ENCODE measurements at places on chromosomes 16 and 17.
A peak's percentile ranks its signal among the peaks of the same experiment; 100 is the strongest.

GRCh38 chr16:89922477-89922883 is 662 bp upstream of the TUBB3 start:
- DNase-seq = no peak

DNA sequence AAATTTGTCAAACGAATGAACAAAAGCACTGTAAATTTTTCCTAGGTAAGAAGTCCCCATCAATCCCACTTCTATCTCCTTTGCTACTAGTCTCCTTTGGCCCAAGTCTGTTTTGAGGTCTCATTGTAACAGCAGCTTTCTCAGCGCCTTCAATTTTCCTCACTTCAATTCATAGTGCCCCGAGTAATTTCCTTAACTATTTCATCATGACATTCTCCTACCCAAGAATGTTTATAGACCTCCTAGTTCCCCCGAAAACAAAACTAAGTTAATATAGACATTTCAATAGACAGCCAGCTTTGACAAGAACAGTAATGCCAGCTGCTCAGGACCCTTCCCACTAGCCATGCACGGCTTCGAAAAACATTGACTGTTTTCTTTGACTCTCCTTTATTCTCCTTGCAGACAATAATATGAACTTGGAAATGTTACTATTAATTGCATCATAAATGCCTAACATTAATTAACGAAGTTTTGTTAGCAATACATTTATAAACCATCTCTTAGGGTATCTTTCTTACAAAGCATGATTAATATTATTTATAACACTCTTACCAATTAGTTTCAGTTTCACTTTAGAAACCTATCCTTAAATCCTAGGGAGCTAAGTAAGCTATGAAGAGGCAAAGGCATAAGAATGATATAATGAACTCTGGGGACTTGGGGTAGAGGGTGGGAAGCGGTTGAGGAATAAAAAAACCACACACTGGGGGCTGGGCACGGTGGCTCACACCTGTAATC is 22.8 kb downstream of the GLG1 start:
- no peak for DNase-seq

DNA sequence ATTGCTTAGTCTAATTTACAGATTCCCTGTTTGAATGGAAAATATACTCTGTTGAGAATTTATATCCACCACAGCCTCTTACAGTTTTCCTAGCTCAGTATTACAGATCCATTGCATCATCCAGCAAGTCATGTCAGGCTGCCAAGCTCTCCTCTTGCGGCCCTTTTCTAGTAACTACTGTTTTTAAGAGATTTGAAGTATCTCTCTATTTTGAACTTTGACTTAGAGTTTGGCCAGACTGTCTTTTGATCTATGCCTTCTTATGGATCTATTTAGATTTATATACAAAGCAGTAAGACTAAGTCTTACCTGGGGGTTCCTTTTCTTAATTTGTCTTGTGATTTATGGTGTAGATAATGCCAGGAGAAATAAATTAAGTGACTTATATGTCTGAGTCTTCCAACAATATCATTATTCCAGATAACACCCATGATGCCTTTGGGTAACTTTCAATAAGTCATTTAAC is 53.1 kb upstream of the ABCC11 start:
- DNase-seq = no peak

- no peak for DNase-seq
These were observed 113.3 kb downstream of the CCT6B start for GRCh38 chr17:34847938-34848337.

GRCh38 chr17:38704606-38705522 is at the start of gene MLLT6:
Gene MLLT6 (plus strand): TSS chr17:38705273. CDS start chr17:38705633, 360 bp downstream.
- DNase-seq = peak; percentile 86

- no peak for DNase-seq
These were observed 132.1 kb downstream of the CDH13 start for GRCh38 chr16:82758904-82759303.

DNA sequence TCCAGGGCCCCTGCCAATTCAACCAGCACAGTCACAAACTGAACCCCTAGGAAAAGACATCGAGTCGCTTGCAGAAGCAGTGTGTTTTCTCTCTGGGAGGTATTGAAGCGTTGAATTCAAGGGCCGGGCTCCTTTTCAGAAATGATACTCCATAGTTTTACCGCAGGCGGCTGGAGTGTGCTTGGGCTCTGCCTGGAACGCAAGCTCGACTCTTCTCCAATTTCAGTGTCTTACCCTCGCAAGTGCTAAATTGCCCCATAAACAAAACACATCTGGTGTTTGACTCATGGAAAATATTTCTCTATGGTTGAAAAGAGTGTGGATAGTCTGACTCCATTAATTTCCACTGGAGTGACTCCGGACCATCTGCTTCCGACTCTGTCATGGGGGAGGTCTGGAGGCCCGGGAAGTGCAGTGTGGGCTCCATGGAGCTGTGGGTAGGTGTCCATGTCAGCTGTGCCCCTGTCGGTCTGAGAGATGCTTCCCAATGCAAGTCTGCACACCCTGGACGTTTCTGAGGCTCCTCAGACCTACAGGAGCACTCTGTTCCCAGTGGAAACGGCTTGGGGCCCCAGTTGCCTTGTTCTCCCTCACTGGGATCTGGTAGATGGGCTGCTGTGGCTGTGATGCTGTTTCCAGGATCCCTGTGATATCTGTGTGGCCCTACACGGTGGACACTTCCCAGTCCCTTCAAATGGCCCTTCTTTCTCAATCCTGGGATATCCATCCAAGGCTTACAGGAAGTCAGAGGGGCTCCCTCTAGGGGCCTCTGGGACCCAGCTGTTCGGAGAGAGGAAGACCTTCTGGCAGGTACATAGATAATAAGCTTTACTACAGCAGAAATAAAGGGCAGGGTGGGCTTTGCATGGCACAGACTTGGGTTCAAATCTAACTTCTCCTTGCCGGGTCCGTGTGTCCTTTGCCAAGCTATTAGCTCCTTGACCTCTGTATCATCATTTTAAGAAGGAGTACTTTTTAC is 119.8 kb upstream of the CDH13 start:
- DNase-seq = no peak

- no peak for DNase-seq
These were observed 26.2 kb downstream of the BMERB1 start for GRCh38 chr16:15460601-15461000.

GRCh38 chr16:24152826-24153225 is 103.3 kb upstream of the CACNG3 start:
- no peak for DNase-seq

DNA sequence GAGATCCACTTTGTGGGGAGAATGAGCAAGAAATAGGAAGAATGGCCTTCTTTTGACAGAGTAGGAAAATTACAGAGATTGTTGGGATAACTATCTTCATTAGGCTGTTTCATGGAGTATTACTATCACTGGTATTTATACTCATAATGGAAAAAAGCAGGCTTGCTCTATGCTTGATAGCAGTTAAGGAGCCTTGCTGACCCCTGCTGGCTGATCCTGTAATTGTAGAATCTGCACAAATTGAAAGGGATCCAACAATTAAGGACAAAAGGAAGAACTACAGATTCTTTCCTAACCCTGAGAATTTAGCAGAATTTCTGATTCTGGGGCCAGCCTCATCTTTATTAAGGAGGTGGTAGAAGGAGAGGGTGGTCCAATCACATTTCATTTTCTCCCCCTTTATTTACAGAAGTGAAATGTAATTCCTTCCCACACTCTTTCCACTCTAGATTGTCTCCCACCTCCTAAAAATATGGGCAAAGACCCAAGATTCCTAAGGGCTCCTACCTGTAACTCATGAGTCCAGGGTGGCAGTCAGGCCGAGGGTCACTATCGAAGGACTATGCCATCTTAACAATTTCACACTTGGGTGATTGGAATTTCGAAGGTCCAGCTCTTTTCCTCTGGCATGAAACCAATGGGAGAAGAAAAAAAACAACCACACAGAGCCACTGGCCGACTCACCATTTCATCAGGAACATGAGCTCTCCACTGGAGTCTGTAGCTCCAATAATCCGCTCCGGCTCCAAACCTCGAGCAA is 26.3 kb downstream of the NFE2L1 start:
- peak; percentile 69 for DNase-seq

DNA sequence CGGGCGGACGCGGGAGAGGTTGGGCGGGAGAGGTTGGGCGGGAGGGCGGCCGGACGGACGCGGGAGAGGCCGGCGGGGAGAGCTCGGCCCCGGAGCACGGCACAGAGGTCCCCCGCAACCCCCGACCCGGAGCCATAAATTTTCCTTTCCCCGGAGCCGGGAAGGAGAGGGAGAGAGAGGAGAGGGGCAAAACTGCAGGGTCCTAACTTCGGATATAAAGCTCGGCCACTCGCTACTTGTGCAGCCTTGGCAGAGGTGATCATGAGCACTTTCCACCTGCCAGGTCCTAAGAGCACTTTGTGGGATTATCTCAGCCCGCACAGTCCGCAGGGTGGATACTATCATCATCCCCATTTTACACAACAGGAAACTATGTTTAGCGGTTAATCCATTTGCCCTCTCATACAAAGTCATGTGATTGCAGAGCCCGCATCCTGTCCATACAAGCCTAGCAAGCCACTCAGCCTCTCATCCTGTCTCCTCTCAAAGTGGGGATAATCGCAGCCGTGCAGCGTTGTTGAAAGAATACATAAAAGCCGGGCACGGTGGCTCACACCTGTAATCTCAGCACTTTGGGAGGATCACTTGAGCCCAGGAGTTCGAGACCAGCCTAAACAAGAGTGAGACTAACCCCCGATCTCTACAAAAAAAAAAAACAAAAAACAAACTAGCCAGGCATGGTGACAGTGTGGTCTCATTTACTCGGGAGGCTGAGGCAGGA is 780 bp upstream of the DCAKD start:
- peak; percentile 56 for DNase-seq

DNA sequence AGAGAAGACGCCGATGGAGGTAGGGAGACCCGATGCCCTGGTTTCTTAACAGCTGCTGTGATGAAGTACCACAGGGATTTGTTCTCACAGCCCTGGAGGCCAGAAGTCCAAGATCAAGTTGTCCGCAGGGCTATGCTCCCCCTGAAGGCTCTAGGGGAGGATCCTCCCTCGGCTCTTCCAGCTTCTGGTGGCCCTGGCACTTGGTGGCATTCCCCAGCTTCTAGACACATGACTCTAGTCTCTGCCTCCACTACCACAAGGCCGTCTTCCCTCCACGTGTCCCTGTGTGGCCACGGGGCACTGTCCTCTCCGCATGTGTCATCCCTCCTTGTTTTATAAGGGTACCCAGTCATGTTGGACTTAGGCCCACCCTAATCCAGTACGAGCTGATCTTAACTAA is 375.2 kb downstream of the SLC39A11 start:
- no peak for DNase-seq

- peak; percentile 22 for DNase-seq
These were observed 13.6 kb downstream of the ATPAF2 start for GRCh38 chr17:18025241-18025944.

DNA sequence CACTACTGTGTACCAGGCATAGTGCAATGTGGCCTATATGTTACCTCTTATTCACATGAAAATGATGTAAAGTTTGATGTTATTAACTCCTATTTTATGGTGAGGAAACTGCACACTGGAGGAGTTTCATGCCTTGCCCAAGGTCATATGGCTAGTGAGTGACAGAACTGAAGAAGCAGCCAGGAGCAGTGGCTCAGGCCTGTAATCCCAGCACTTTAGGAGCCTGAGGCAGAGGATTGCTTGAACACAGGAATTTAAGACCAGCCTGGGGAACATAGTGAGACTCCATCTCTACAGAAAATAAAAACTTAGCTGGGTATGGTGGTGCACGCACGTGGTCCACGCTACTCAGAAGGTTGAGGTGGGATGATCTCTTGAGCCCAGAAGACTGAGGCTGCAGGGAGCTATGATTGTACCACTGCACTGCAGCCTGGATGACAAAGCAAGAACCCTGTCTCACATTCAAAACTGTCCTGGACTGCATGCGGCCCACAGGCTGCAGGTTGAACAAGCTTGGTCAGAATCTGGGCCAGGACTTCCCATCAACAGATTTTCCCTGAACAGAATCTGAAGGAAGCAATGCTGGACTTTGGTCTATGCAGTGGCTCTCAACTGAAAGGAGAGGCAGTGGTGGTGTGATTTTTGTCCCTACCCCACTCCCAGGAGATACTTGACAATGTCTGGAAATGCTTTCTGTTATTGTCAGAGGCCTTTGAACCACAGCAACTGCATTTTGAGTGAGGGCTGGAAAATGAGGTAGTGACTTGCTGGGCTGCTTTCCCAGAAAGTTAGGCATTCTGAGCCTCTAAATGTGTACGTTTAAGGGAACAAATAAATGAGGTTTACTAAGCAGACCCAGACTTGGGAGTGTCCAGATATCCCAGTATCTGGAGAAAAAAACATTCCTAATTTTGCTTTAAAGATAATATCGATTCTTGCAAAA is 479.5 kb downstream of the TMEM114 start:
- no peak for DNase-seq

GRCh38 chr17:76706817-76707216 is 3.9 kb downstream of the MXRA7 start:
- DNase-seq = no peak

GRCh38 chr16:3266873-3267537 is 10.6 kb upstream of the MEFV start:
- DNase-seq = no peak

DNA sequence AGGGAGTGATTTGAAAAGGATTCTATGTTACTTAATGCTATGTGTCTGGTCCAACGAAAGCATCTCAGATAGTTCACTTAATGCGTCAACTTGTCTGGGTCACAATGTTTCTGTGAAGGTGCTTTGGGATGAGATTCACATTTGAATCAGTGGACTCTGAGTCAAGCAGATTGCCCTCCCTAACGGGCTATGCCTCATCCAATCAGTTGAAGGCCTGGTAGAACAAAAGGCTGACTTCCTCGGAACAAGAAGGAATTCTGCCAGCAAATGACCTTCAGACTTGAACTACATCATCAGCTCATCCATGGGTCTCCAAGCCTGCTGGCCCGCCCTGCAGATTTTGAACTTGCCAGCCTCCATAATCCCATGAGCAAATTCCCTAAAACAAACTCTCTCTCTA is 15.2 kb downstream of the EMP2 start:
- DNase-seq = no peak

GRCh38 chr16:70348991-70349390 is 2.3 kb downstream of the DDX19A start:
- DNase-seq = no peak

DNA sequence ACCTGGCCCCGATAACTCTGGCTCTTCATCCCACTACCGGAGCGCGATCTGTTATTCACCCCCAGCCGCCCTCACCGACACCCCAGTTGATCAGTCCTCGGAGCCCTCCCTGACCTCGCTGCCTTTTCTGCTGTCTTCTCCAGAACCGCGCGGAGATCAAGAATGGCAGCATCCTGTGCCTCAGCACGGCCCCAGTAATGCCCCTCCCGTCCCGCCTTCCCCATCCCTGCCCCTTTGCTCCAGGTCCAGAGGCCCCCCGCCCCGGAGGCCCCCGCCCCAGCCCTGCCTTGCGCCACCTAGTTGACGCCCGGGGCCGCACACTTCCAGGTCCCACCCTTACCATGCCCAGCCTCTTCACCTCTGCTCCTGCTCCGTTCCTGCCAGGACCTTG is 872 bp downstream of the ELMO3 start:
- DNase-seq = no peak

- no peak for DNase-seq
These were observed 26.6 kb downstream of the IQCK start for GRCh38 chr16:19744670-19745069.

DNA sequence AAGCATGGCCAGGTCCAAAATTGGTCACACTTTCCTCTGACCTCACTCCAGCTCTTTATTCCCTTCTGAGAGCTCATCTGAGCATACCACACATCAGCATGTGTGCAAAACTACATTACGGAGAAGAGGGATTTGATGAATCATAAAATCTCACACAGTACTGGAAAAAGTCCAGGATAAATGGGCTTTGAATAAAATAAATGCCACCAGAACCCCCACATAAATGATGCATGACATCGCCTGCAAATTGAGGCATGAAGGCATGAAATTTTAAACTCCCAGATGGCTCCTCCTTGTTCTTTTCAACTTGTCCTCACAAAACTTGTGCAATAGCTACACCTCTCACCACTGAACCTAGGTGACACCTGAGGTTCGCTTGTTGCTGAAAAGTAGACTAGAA is 439.5 kb downstream of the CA10 start:
- DNase-seq = no peak
